Thoracic aorta (tissue), 2 donors: ENCODE measurements at places on chromosomes 6 and 20. TPM values are rescaled to one million over a fixed set of nuclear protein-coding genes. Genes with fewer than 3 reads are reported as not detected.
A peak's percentile ranks its signal among the peaks of the same experiment; 100 is the strongest.

Gene GUCA1A
- total RNA-seq, result not detected

GRCh38 chr6:1388630-1389368 is 577 bp upstream of the FOXF2 start:
- no peak for DNase-seq

DNA sequence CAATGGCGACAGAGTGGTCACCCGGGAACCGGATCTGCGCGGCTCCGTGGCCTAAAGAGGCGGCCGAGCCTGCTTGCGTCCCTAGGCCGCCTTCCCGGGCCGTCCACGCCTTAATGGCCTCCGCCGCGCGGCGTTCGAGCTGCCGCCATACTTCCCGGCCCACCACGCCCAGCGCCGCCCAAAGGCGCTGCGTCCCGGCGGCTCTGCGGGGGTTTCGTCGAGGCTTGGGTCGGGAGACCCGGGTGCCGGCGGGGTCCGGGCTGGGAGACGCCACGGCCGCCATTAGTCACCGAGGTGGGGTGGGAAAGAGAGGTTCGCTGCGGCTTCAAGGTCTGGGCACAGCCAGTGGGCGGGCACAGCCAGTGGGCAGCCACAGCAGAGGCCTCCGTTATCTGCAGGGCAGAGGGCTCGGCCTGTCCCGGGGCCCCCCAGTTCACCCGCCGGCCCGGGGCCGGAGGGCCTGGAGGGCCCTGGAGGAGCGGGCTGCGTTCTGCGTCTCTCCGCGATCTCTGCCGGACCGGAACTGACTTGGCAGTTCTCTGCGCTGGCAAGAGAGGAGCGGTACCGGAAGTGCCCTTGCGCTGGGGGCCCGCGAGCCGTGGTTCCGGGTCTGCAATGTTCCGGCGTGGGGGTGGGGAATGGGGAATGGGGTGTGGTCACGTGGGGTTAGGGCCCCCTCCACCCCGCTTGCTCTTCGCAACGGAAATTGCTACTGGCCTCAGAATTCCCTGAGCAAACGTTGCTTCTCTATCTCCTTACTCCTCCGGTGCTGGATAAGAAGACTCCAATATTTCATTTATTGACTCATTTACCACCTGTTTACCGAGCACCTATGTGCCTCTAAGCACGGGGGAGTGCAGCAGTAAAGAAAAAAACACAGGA is 82.3 kb downstream of the CNBD2 start:
- DNase-seq, result peak; percentile 50

- no peak for DNase-seq
Observed at GRCh38 chr6:152576525-152576924, 60.6 kb downstream of the SYNE1 start.

DNA sequence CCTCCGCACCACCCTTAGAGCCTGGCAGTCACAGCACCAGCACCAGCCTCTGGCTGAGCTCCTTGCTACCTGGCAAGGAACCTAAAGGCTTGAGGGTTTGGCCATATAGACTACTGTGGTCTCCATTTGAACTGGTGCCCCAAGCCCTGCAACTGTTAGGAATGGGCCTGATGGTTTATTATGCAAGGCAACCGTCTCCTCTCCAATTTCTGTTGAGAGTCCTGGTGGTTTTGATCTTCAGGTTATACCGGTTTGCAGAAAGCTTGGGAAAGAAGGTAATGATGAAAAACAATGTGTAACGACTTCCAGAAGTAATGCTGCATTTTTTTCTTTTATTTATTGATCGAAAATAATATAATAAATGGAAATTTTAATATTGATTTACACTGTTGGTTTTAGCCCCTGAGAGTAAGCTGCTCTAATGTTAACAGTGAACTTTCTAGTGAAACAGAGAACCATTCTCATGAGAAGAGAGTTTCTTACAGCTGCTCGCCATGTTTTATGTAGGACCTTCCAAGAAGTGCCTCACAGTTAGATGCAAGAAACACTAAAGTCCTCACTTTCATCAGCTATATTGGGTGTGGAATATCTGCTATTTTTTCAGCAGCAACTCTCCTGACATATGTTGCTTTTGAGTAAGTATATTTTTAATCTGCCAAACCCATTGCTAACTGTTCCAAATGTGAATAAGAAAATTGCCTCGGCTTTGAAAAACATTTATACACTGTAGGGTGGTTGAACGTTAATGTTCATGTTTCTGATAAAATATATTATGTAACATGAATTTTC is 112.8 kb downstream of the ADGRG6 start:
- DNase-seq, result no peak

DNA sequence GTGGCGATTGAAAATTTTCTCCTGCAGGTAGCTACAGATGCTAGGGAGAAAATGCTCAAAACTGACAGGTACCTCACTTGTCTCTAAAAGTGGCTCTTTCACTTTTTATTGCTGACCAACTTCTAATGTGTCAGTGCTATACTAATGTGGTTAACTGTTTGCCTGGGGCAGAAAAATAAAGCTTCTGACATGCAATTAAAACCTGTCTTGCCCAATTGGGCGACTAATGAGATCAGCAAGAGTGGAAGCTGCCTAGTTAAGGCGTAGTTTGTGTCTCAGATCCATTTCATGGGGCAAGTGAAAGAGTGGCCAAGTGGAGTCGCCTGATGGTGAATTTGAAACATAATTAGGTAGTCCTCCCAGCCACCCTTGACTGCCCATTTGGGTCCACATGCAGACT is 193.3 kb downstream of the TSHZ2 start:
- no peak for DNase-seq

DNA sequence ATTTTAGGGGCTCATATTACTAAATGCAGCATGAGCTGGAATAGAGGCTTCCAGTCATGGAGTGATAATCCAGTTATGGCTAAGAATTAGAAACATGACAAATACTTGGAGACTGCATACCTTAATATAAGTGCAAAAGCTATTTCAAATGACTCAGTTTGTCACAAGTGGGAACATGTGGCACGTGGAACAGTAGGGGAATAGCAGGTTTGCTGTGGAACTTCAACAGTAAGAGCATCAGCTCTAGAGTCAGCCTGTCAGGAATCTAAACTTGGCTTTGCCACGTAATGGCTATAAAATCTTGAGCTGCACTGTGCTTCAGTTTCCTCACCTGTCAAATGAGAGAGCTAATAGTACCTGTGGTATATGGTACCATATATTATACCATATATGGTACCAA is 62.1 kb downstream of the HTR1B start:
- DNase-seq, result no peak

Gene CUL9
- 30.3 TPM for total RNA-seq

DNA sequence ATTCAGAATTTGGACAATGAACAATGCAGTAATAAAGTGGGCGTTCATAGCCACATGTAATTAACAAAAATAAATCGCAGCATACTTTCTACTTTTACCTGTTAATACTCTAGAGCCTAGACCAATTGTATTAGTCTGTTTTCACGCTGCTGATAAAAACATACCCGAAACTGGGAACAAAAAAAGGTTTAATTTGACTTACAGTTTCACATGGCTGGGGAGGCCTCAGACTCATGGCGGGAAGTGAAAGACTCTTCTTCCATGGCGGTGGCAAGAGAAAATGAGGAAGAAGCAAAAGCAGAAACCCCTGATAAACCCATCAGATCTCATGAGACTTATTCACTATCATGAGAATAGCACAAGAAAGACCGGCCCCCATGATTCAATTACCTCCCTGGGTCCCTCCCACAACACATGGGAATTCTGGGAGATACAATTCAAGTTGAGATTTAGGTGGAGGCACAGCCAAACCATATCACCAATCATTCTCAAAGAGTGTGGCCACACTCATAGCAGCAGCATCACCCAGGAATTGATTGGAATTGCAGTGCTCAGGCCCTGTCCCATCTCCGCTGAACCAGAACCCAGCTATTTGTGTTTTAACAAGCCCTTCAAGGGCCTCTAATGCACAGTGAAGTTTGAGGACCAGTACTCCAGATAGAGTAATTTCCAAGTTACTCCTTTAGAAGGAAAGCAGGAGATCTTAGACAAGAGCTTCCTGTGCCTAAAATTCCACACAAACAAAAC is 650.0 kb downstream of the KIF16B start:
- DNase-seq, result no peak

DNA sequence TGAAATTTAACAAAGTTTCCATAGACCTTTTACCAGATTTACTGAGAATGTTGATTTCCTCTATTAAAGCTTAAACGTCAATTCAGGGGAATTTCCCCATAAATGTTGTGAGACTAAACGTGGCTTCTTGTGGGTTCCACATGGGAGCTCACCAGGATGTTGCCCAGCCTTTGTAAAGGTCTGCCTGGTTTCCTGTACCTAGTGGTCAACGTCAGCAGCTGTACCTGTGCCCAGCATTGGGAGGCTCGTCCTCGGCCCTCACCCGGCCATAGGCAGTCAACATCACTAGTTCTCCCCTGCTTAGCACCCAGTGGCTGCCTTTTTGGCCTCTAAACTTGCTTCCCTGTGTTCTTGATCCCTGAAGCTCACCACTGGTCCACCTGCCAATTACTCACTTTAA is 22.1 kb upstream of the CD83 start:
- DNase-seq, result no peak

DNA sequence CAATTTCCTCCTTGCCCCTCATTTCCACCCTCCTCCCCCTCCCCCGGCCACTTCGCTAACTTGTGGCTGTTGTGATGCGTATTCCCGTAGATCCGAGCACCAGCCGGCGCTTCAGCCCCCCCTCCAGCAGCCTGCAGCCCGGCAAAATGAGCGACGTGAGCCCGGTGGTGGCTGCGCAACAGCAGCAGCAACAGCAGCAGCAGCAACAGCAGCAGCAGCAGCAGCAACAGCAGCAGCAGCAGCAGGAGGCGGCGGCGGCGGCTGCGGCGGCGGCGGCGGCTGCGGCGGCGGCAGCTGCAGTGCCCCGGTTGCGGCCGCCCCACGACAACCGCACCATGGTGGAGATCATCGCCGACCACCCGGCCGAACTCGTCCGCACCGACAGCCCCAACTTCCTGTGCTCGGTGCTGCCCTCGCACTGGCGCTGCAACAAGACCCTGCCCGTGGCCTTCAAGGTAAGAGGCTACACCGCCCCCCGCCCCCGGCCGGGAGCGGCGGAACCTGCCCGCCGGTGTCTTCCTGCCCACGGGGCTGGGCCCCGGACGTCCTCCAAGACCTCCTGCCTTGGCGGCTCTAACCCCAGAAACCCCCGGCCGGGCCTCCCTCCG is 44.9 kb upstream of the SUPT3H start:
- no peak for DNase-seq

- no peak for DNase-seq
Observed at GRCh38 chr6:33458676-33459075, 4.3 kb downstream of the ZBTB9 start.

- DNase-seq, result no peak
Observed at GRCh38 chr20:43430265-43431133, 27.2 kb upstream of the SRSF6 start.

Gene MDFI
- 10.3 TPM for total RNA-seq

Gene MATN4
- total RNA-seq, result 0.27 TPM
